Spinal cord (tissue), 10 donors: ENCODE measurements at places on chromosomes 4 and X. TPM values are rescaled to one million over a fixed set of nuclear protein-coding genes. Genes with fewer than 3 reads are reported as not detected.

The ITGB1BP2 gene
- 2.1 TPM for polyA plus RNA-seq

The TLR3 gene
- polyA plus RNA-seq, result 2.1 TPM

The LRIT3 gene
- 0.81 TPM for polyA plus RNA-seq

The C4orf54 gene
- not detected for polyA plus RNA-seq

The SYTL4 gene
- polyA plus RNA-seq, result 9.1 TPM

The HERC6 gene
- 7.1 TPM for polyA plus RNA-seq

The COL25A1 gene
- polyA plus RNA-seq, result 14.7 TPM

The IL21 gene
- polyA plus RNA-seq, result not detected

The GAB1 gene
- polyA plus RNA-seq, result 38.6 TPM

The SH2D1A gene
- polyA plus RNA-seq, result 0.30 TPM

The SLC9B1 gene
- 2.7 TPM for polyA plus RNA-seq

The ACTRT1 gene
- polyA plus RNA-seq, result not detected

The GPR78 gene
- 1.1 TPM for polyA plus RNA-seq

The SLC6A8 gene
- 72.5 TPM for polyA plus RNA-seq

The SORBS2 gene
- polyA plus RNA-seq, result 61.4 TPM

The ARHGAP36 gene
- polyA plus RNA-seq, result 119 TPM

The FGF5 gene
- polyA plus RNA-seq, result 0.44 TPM
